ENCODE measurements at places on chromosomes 12 and 14.

DNA sequence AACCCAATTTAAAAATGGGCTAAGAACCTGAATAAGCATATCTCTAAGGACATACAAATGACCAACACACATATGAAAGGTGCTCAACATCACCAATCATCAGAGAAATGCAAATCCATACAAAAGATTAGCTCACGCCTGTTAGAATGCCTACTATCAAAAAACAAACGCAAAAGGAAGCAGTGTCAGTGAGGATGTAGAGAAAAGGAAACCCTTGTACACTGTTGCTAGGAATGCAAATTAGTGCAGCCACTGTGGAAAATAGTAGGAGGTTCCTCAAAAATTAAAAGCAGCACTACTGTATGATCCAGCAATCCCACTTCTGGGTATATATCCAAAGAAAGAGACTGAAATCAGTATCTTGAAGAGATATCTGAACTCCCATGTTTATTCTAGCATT lies 133.0 kb downstream of the CPNE8 start:
- DNase-seq = no peak

DNA sequence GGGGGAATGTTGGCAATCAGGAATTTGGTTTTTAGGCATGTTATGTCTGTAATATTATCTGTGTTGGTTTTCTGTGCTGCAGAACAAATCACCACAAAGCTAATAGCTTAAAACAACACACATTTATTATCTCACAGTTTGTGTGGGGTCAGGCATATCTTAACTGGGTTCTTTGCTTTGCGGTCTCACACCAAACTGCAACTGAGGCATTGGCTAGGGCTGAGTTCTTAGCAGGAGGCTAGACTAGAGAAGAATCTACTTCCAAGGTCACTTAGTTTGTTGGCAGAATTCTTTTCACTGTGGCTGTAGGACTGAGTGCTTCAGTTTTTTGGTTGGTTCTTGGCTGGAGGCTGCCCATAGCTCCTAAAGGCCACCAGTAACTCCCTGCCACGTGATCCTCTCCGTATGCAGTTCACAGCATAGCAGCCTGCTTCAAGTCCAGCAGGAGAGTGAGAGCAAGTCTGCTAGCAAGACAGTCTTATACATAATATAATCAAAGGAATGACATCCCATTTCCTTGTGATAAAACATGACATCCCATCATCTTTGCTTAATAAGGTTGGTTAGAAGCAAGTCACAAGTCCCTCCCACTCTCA lies 21.6 kb downstream of the ATF1 start:
- no peak for DNase-seq

DNA sequence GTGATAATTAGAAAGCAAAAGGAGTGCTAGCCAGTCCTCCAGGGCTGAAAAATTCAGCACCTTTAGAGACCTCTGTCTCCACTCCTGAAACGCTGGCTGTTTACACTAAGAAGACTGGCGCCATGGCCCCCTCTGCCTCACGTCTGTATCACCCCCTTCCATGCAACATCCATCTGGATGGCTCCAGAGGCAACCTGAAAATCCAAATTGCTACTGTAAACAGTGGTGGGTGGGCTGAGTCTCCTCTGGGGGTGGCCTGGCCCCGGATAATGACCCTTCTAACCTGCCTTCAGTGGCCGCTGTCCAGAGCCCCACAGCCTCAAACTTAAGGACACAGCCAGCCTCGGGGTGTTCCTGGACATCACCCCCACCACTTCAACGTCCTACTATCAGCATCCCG lies 1.4 kb downstream of the PRKD1 start:
- peak; percentile 2 for DNase-seq

- DNase-seq = no peak
Observed at GRCh38 chr12:14290951-14291350, 74.5 kb upstream of the ATF7IP start.

- DNase-seq = peak; percentile 90
Observed at GRCh38 chr14:103606963-103607668, 21.9 kb upstream of the KLC1 start.

GRCh38 chr14:103026988-103027387 lies 30.4 kb downstream of the CDC42BPB start:
- no peak for DNase-seq

DNA sequence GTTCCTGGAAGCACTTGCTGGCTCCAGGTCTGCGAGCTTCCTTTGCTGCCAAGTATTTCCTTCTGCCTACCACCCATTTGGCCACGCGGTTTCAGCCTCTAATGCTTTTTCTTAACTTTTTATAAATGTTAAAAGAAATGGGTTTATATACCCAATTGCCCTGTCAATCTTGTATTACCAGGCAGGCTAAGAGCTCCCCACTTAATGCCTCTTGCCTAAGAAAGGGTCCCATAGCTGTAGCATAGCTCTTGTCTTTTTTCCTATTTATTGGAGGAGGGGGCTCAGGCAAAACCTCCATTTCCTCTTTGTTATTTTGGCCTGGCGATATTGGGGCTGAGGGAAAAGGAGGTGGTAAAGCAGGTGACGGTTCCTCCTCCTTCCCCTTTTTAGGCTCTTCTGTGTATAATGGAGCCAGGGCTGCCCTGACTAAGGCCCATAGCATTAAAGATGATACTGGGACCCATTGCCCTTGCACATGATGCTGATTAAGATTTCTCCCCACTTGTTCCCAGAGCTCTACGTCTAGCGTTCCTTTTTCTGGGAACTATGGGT lies 21.6 kb upstream of the BLTP3B start:
- DNase-seq = no peak

GRCh38 chr12:34390846-34391700 lies 368.8 kb downstream of the ALG10 start:
- no peak for DNase-seq

DNA sequence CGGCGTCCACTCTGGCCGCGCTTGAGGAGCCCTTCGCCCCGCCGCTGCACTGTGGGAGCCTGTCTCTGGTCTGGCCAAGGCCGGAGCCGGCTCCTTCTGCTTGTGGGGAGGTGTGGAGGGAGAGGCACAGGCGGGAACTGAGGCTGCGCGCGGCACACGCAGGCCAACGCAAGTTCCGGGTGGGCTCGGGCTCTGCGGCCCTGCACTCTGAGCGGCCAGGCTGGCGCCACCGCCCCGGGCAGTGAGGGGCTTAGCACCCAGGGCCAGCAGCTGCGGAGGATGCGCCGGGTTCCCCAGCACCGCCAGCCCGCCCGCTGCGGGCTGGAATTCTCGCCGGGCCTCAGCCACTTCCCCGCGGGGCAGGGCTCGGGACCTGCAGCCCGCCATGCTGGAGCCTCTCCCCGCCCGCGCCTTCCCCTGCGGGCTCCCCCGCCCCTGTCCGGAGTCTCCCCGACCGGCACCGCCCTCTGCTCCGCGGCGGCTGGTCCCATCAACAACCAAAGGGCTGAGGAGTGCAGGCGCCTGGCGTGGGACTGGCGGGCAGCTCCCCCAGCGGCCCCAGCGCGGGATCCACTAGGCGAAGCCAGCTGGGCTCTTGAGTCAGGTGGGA lies 921.2 kb upstream of the FOXG1 start:
- DNase-seq = no peak

DNA sequence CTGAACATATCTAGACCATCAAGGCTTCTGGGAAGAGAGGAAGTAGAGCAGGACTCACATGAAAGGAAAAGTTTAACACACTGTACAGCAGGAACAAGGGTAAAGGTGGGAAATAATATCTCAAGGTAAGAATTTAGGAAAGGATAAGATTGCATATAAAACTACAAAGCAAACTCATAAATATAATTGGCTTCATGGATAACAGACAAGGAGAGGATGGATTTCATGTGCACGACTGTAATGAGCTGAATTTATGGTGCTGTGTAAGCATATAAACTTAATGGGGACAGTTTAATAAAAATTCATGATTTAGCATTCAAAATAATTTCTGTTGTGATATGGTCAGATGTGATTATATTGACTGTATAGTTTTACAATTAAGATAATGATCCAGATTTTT lies 298.0 kb downstream of the GXYLT1 start:
- no peak for DNase-seq

GRCh38 chr12:29731591-29731990 lies 52.2 kb downstream of the TMTC1 start:
- no peak for DNase-seq
